ENCODE measurements at places on chromosomes 13 and 19.

GRCh38 chr13:23146006-23146405 is 34.8 kb upstream of the SGCG start:
- DNase-seq, result no peak

GRCh38 chr13:112855859-112856258 is 113.2 kb upstream of the MCF2L start:
- DNase-seq, result no peak

DNA sequence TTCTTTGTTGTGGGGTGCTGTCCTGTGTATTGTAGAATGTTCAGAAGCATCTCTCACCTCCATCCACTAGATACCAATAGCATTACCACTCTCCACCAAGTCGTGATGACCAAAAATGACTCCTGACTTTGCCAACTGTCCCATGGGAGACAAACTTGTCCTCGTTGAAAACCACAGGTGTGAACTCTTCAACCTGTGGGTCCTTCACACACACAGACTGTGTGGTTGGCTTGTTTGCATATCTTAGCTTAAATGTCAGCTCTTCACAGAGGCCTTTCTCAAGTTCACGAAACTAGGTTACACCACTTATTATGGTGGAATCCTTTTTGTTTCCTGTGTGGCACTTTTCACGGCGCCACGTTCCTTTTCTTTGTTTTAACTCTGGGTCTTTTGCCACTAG is 6.8 kb downstream of the GPC5 start:
- no peak for DNase-seq

DNA sequence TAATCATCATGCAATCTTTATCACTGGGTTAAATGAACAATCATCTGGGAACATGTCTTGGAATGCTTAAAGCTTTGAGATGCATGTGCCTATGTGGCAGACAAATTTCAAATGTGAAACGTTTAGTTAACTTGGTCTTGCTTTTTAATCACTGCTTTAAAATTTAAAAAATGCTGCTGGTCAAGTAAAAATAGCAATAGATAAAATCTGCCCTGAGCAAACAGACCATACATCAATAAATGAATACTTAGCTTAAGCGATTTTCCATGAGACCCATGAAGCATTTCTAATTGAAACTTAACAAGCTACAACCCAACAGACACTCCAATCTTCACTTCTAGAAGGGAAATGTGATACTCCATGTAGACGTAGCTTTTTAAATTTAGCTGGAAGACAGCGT is 1.9 kb upstream of the KL start:
- no peak for DNase-seq

All from NCI-H1436 (cell line).